ENCODE measurements at places on chromosomes 13 and 19. TPM values are rescaled to one million over a fixed set of nuclear protein-coding genes. Genes with fewer than 3 reads are reported as not detected.

SULT2B1 gene
- total RNA-seq, result not detected

SKA3 gene
- total RNA-seq, result not detected

NKG7 gene
- not detected for total RNA-seq

ZNF813 gene
- 1.9 TPM for total RNA-seq

PALM3 gene
- total RNA-seq, result 0.32 TPM

GIPC1 gene
- total RNA-seq, result 569 TPM

CDC16 gene
- total RNA-seq, result 75.4 TPM

OR7D2 gene
- not detected for total RNA-seq

FTL gene
- 3,935 TPM for total RNA-seq

AP1M2 gene
- total RNA-seq, result 48.4 TPM

SGCG gene
- not detected for total RNA-seq

CGB5 gene
- not detected for total RNA-seq

VWA8 gene
- total RNA-seq, result 36.0 TPM

PTGER1 gene
- total RNA-seq, result 1.2 TPM

PSG7 gene
- total RNA-seq, result not detected

KCNJ14 gene
- total RNA-seq, result not detected

PRR22 gene
- 1.1 TPM for total RNA-seq

IGFLR1 gene
- 5.6 TPM for total RNA-seq

LRG1 gene
- total RNA-seq, result 15.4 TPM
